Motor neuron (in vitro differentiated cells): ENCODE measurements at places on chromosomes 5 and 9.

GRCh38 chr5:110873773-110874437 is 135.1 kb downstream of the SLC25A46 start:
- ATAC-seq = no peak

GRCh38 chr5:132058646-132059042 is 1.8 kb upstream of the IL3 start:
- ATAC-seq = no peak

DNA sequence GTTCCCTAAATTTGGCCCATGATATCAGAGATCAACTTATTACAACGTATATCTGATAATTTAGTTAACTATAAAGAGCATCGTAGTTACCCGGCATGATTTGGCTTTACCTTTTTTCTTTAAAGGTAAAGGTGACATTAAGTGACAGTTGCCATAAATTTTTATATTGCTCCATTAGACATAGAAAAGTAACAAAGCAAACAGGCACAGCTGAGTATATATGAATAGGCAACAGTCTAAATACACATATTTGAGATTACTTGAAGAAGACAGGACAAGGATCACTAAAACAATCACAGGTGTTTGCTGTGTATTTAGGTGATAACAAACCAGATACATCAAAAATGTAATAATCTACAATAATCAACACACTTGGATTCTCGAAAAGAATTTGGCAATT is 34.8 kb downstream of the RFX3 start:
- no peak for ATAC-seq

DNA sequence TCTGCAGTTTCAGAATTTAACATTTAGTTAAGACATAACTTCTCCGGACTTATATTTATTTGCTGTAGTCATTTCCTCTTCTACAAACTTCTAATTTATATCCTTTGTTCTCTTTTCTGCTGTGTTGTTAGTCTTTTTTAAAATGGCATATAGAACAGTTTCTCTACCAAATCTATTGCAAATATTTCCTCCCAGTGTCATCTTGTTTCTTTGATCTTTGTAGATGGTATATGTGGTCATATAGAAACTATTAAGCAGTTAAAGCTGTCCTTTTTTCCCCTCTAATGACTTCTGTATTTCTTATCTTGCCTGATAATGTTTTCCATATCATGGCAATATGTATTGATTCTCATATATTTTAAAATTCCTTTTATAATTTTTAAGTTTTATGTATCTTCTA is 264.5 kb downstream of the MCTP1 start:
- ATAC-seq = no peak

- ATAC-seq = no peak
Observed at GRCh38 chr9:95137587-95138145, 179.8 kb downstream of the FANCC start.

GRCh38 chr5:96440185-96440538 is 7.1 kb upstream of the PCSK1 start:
- no peak for ATAC-seq

GRCh38 chr5:150236981-150237754 is 47.3 kb downstream of the SLC6A7 start:
- no peak for ATAC-seq

GRCh38 chr5:4576908-4577307 is 563.2 kb upstream of the ADAMTS16 start:
- ATAC-seq = no peak

DNA sequence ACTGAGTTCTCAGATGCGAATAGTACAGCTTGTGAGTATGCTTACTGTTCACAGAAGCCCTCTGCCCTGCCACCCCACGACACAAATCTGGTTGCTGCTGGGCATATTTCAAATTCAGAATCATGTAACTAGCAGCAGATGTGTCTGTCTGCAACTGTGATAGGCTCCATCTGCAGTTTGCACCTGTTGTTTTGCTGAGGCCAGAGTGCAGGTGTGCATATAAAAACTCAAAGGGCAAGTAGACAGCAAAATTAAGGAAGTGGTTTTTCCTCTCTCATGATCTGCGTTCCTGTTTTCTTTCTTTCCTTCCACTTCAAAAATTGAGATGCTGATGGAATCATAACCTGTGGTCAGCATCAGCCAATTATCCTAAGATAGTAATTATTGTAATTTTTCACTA is 1000.5 kb downstream of the PTPRD start:
- ATAC-seq = no peak

DNA sequence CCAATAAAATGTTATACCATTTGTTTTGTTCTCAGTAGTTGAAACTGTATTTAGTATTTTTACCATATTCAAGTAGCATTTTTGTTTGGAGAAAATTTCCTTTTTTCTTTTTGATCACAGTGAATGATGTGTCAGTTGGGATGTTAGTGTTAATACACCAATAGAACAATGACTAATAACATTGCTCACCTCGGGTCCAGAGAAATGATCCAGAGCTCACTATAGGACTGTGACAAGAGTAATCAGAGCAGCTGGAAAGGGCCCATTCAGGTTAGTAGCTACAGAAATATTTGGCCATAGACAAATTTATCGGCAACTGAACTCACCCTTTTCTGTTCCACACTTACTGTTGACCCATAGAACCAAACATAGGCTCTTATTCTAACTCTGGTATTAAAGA is 989.2 kb downstream of the TLE4 start:
- ATAC-seq = no peak

- ATAC-seq = peak; percentile 43
Observed at GRCh38 chr9:129497005-129497812, 123.7 kb downstream of the C9orf50 start.

- ATAC-seq = no peak
Observed at GRCh38 chr5:14675865-14676300, 11.4 kb downstream of the OTULIN start.

DNA sequence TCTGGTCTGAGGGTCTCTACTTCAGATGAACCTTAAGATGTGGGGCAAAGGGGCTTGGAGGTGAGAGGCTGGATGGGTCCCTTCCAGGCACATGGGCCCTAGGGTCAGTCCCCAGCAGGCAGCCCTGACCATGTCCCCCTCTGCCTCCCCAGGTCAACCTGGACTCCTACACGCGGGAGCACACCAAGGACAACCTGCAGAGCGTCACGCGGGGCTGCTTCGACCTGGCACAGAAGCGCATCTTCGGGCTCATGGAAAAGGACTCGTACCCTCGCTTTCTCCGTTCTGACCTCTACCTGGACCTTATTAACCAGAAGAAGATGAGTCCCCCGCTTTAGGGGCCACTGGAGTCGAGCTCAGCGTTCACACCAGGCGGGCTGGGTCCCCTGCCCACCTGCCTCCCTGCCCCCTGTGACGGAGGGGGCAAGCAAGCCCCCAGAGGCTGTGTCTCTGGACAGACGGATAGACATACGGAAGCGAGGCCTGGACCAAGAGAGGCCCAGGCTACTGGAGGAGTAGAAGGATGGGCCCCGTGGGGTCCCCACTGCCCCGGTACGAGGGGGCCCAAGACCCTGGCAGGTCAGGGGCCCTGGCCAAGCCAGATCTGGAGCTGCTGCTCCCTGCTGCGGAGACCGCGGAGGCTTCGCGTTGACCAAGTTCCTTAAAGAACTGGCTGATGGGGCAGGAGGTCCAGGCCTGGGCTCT is 133.2 kb downstream of the RGS3 start:
- no peak for ATAC-seq

GRCh38 chr5:6602441-6602840 is 30.4 kb downstream of the NSUN2 start:
- no peak for ATAC-seq

DNA sequence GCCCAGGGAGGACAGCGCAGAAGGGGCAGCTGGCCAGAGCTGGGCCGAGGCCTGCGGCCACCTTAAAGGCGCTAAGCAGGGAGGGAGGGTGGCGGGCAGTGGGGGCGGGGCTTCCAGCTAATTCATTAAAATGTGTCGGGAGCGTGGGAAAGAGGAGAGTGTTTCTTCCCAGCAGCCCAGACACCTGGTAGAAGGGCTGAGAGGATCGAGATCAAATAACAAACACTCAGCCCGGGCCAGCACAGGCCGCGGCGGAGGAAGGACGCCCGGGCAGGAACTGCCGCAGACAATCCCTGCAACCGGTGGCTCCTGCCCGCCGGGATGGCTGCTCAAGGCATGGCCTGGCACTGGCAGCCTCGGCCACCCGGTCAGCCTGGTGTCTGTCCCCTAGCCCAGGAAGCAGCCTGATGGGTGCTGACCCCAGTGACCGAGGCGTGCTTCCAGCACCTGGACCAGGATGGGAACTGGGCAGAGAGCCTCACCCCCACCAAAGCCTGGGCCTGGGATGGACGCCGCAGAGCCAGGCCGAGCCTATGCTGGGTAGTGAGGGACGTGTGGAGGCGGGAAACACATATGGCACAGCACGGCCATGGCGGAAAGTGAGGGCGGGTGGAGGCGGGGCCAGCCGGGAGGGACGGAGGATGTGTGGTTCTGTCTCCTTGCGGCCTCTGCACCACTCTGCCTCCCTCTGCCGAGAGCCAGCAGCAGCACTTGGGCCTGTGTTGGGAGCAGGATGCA is 3.2 kb upstream of the NRARP start:
- peak; percentile 42 for ATAC-seq

DNA sequence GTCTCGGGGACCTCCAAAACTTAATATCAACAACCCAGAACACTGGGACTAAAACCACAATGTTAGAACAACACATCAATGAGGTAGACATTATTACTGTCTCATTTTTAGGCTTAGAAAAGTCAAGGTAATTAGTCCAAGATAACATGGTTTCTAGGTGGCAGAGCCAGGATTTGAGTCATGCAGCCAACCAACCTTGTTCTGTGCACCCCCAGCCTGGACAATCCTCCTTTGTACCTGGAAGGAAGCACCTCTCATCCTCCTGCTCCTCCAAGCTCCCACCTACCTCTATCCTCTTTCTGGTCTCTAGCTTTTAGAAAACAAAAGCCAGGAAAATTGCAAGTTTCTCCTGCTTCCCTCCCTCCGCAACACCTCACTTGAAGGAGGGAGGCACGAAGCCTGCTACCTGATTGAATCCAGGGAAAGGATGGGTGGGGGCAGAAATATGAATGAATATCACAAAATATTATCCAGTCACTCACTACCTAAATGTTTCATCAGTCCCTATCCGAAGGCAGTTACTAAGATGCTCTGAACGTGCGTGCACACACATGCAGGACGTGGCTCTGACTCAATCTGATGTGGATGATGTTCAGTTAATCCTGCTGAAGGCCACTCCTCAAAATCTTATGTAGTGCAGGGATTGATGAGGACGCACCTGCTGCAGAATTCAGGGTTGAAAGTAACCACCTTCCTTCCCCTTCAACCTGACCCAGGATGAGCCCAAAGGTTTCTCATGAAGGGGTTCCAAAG is 26.3 kb upstream of the TTC1 start:
- no peak for ATAC-seq

DNA sequence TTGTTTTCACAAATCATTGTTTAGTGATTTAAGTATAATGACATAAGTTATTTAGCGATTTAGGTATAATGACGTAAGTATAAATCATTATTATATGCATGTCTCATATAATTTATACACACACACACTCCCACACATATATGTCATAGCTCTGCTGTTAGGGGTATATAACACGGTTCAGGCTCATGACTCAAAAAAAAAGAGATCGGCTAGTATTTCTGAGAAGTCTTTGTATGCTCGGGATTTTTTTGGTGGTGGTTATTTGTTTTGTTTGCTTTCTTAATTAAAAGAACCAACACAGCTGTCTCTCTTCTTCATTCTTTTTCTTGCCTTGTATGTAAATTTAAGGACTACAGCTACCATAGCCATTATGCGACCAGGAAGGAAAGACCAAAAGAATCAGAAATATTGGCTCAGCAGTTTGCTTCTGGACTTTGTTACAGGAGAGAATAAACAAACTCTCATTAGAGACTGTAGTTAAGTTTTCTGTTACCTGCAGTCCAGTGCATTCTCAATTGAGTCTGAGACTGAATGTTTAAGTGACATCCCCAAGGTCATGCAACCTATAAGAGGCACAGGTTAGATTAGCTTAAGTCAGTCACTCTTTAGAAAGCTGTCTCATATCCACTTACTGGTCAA is 83.2 kb upstream of the NREP start:
- ATAC-seq = no peak

DNA sequence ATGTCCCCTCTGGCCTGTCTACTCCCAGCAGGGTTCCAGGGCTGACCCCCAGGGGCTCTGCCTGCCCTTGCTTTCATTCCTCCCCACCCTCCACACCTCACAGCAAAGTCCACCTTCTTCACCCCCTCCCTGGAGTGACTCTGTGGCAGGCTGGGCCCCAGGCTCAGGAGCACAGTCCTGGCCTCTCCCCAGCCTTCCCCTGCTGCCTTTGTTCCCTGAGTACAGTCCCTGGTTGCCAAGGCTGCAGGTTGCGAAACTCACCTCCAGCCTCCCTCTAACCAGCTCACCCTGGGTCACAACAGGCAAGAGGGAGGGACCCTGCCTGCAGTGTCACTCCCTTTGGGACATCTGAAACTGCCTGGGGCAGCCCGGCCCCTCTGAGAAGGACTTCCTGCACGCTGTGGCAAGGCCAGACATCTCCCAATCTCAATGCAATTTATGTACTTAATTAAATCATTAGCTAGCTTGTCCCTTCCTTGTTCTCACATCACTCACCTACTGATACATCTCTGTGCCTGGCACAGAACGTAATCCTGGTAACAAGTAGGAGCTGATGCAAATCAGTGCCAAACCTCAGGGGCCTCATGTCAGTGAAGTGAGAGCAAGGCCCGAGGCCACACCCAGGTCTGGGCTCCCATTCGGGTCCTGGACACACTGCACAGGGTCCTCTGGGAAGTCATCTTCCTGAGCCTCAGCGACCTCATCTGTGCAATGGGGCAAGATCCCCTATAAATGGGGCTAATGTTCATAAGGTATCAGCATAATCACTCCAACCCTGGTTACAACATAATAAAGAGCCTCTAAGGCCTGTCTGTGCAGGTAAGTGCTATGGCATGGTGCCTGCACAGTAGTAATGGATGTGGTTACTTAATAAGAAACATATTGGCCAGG is 27.3 kb upstream of the TRIM14 start:
- peak; percentile 68 for ATAC-seq

GRCh38 chr5:146359836-146360235 is 21.2 kb downstream of the POU4F3 start:
- ATAC-seq = no peak

DNA sequence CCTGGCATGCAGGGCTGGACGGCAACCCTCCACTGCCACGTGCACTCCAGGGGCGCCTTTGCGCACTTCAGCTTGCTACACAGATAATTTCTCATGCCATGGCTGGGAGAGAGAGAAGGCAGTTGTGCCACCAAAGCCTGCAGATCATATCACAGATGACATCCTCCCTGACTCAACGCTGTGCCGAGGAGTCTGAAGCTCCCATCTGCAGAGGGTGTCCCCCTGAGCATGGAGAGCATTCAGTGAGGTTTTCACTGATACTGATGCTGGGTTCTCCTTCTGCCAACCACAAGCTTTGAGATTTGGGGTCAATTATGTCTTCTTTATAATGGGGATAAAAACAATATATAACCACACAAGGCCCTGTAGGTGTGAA is 607.4 kb upstream of the ADAMTS16 start:
- ATAC-seq = no peak

DNA sequence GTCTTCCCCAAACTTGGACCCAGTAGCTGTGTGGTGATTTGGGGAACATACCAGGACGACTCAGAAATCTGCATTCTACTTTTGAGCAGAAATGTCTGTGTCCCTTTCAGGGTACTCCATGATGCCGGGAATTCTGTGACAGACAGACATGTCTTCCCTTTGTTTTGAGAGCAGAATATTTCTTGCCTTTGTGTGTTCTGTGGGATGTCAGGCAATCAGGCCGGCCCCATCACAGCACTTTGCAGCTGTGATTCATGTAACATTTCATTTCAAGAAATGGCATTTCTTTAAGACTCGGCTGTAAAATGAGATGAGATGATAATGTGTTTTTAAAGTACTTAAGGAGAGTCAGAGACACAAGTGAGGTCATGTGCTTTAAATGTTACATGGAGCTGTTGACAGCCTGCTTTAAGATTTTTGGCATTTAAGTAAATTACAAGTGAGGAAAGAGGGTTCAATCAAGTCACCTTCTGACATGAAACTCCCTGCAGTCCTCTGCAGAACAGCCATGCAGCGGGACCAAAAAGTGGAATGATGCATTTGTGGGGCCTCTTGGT is 98.7 kb downstream of the SLC28A3 start:
- ATAC-seq = no peak
